Aorta (tissue), 5 donors: ENCODE measurements at places on chromosomes 7 and 10. TPM values are rescaled to one million over a fixed set of nuclear protein-coding genes. Genes with fewer than 3 reads are reported as not detected.

Gene C1QL3
- not detected for polyA plus RNA-seq

DNA sequence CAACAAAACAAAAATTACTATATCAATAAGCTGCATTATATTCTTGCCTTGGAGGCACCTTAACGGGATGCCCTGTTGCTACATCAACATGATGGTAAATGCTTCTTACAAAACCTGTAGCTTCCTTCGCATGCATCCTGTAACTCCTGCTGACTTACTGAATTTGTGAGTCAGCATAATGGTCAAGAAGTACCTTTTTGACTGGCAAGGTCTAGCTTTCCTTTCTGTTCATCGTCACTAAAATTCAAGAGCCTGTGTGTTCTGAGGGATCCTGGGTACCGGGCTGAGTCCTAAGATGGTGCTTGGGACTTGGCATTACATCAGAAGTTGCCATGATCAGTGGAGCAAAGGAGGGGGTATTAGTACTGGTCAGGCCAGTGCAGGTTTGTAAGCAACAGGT is 4.9 kb downstream of the PFKFB3 start:
- peak; percentile 0 for DNase-seq

DNA sequence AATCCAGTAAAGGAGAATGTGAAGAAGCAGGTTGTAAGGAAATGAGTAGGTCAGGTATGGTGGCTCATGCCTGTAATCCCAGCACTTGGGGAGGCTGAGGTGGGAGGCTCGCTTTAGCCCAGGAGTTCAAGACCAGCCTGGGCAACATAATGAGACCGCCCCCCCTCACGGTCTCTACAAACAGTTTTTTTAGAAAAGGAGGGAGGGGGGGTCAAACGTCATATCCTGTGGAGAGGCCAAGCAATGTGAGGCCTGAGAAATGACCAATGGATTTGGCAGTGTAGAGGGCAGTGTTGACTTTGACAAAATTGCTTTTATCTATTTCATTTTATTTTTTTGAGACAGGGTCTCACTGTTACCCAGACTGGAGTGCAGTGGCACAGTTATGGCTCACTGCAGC is 2.3 kb upstream of the DNAJB12 start:
- DNase-seq, result peak; percentile 22

DNA sequence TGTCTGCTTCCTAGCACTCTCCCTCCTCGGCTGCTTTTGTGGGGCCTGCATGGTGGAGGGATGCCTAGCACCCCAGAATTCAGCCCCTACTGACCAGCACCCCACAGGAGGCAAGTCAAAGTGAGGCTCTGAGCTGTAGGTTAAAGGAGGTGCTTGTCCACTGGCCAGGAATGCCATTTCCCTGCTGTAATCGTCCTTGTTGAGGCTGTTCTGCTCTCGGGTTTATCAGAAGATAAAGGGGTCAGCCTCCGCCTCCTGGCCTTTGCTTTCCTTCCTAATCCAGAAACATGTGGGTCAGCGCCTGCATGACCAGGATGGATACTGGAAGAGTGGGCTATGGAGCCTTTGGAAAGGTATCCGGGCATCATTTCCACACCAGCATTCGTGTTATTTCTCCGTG is 98.9 kb downstream of the MKI67 start:
- DNase-seq, result no peak

DNA sequence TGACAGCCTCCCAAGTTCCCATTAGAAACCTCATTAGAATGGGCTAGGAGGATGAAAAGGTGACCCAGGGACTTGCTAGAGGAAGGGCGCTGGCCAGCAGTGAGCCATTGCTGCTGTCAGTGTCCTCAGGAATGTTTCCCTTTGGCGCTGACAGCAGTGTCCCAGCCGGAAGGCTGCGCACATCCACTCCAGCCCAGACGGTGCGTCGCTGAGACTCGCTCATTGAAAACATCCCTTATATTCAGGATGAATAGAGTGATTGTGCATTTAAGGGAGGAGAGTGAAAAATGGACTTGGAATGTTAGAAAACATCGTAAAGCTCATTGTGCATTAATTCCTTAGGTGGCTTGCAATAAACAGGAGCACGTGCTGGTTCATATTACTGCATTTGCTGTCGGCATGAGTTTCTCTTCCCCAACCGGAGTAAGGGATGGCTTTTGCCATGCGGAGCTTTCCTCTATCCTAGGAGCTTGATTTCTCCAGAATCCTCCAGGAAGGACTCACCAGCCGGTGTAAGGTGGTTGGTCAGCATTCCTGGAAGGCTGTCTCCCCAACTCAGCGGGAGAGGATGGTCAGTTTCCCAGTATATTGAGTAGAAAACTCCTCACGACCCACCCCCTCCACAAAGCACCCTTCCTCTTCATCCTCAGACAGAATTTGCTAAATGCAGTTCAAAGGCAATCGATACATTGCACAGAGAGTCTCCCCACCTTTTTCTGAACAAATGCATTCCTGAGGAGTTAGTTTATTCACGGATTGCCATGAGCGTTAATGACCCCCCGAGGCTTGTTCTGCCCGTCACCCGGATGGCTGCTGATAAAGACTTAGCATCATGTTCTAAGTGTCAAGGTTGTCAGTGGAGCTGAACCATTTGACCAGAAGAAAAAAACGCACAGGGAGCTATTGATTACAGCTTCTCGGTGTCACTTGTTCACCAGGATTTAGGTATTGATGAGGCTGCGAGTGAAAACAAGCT is 201.8 kb downstream of the EBF3 start:
- peak; percentile 71 for DNase-seq

DNA sequence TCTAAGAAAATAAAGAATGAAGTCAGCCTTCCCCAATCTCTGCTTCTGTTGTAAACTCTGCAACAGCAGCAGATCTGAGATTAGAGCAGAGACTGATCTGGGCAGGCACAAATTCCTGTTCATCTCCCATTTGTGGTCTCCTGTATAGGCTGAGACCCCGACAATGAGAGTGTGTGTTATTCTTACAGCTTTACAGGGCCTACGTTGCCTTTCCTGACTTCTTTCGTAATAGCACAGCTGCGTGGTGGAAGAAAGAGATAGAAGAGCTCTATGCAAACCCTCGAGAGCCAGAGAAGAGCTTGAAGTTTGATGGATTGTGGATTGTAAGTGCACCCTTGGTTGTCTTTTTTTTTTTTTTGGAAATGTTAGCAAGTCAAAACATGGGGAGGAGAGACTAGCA is 72.1 kb downstream of the PRSS58 start:
- DNase-seq, result no peak
